ENCODE measurements at places on chromosomes 11 and 22. TPM values are rescaled to one million over a fixed set of nuclear protein-coding genes. Genes with fewer than 3 reads are reported as not detected.

- no peak for DNase-seq
Measured at GRCh38 chr11:71459076-71459766, 6.2 kb downstream of the NADSYN1 start.

DNA sequence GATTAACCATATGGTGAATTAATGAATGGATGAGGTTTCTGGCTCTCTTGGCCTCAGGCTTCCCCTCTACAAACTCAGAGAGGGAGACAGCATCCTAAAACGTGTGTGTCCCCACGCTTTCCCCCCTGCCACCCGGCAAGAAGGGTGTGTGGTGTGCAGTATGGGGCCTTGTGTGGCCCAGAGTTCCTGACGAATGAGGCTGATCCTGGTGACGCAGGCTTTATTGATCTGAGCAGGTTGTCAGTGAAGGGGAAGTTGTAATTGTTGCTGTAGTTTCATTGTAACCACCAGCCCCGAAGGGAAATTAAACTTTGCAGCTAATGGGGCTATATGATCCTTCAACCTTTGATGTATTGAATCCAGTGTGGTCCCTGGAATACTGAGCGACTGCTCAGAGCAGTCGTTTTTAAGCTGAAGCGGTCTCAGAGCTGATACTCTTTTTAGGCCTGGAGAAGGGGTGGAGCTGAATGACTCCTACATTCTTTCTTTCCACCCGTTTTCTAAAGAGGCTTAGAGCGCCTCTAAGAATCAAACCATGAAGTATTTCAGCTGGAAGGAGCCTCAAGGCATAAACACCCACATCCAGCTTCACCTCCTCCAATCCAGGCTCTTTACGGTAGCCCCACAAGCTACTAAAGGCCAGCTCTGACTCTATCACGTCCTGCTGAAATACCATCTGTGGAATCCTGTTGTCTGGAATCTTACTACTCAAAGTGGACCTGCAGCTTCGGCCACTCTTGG lies 284.7 kb downstream of the MIAT start:
- no peak for DNase-seq

- no peak for DNase-seq
Measured at GRCh38 chr22:50040717-50041116, 17.4 kb downstream of the TTLL8 start.

GRCh38 chr11:97912629-97913028 lies 1108.1 kb upstream of the CNTN5 start:
- no peak for DNase-seq

- no peak for DNase-seq
Measured at GRCh38 chr11:43979571-43980219, 37.3 kb downstream of the C11orf96 start.

DNA sequence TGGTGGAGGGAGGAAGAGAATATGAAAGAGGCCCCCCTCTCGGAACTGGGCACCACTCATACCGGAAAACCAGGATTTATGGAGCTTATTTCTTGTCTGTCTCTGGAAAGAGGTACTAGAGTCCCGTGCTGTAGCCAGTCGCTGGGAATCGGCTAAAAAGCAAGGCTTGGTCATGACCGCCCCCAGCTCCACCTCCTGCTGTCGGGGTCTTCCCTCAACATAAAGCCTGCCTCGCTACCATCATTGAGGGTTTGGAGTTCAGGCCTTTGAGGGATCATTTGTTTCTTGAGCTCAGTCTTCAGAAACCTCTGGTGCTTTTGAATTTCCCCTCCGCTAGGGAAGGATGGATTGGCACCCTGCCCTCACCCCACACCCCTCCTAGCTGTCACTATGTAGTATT lies 97.1 kb downstream of the TSPAN18 start:
- DNase-seq, result no peak

Gene FDX1
- total RNA-seq, result 18.2 TPM

Gene TMEM138
- 64.1 TPM for total RNA-seq

Gene CRYBB1
- not detected for total RNA-seq

Gene ME3
- 4.8 TPM for total RNA-seq

Gene OR4A16
- not detected for total RNA-seq

Gene SCGB2A2
- not detected for total RNA-seq

Gene GRM5
- not detected for total RNA-seq
